ENCODE measurements at places on chromosomes 13 and 19. TPM values are rescaled to one million over a fixed set of nuclear protein-coding genes. Genes with fewer than 3 reads are reported as not detected.

DNA sequence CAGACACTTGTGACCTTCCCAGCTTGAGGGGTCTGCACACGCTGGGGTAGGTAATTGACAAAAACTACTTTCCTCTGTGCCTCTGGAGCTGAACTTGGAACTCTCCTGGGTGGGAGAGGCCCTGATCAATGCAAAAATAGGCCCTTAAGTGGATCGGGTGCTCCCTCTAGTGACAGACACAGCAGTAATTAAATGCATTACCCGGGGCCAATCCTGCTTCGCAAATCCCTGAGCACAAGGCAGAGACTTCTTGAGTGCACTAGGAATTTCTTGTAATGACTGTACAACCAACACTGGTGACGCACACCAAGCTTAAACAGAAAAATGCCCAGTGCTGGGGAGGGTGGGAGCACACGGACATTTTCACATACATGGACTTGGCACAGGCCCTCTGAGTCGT is 10.6 kb upstream of the UBE2S start:
- H3K27me3 ChIP-seq, result 0 out of 2 replicates have a peak, but pooled peaks cover 5% of the 10 kb centered on the region
- DNase-seq, result peak; percentile 95
- H3K4me1 ChIP-seq, result no peaks in the 10 kb centered on the region
- H3K4me3 ChIP-seq, result no peak overlapping the region
- H3K36me3 ChIP-seq, result no peaks in the 10 kb centered on the region
- no peak overlapping the region for H3K27ac ChIP-seq

DNA sequence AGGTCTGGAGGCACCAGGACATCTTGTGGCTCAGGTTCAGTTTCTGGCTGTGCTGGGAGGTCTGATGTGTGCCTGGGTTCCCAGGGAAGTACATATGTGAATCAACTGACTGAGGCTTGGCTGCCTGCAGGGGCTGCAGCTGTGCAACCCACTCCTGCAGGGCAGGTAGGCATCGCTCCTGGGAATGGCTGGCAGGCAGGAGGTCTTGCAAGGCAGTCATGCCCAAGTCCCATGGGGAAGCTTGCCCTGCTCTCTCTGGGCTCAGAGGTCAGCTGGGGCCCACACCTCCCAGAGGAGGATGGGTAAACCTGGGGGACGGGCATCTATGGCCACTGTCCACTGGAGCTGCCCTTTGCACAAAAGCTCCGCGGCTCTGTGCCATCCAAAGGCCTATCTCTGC is 1141.8 kb downstream of the SLITRK1 start:
- no peak for DNase-seq
- H3K27me3 ChIP-seq, result no peaks in the 10 kb centered on the region
- H3K4me3 ChIP-seq, result no peak overlapping the region
- H3K36me3 ChIP-seq, result no peaks in the 10 kb centered on the region
- H3K4me1 ChIP-seq, result no peaks in the 10 kb centered on the region

DNA sequence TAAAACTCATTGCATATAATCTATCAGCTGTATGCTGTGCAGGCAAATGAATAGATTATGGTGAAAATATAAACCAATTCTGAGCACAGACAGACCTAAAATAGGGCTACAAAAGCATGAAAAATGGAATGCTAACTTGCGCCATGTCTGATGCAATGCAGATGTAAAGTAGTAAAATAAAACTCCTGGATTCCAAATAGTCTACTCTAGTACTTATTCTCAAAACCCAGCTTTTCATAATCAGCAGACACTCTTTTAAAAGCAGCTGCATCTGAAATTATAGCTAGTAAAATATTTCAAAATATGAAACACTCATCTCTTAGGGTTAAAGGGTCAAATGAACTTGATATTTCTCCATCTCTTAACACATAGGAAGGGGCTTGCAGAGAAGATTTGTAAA is 4.7 kb upstream of the POMP start:
- no peaks in the 10 kb centered on the region for H3K36me3 ChIP-seq
- no peak overlapping the region for H3K4me3 ChIP-seq
- no peaks in the 10 kb centered on the region for H3K27me3 ChIP-seq

DNA sequence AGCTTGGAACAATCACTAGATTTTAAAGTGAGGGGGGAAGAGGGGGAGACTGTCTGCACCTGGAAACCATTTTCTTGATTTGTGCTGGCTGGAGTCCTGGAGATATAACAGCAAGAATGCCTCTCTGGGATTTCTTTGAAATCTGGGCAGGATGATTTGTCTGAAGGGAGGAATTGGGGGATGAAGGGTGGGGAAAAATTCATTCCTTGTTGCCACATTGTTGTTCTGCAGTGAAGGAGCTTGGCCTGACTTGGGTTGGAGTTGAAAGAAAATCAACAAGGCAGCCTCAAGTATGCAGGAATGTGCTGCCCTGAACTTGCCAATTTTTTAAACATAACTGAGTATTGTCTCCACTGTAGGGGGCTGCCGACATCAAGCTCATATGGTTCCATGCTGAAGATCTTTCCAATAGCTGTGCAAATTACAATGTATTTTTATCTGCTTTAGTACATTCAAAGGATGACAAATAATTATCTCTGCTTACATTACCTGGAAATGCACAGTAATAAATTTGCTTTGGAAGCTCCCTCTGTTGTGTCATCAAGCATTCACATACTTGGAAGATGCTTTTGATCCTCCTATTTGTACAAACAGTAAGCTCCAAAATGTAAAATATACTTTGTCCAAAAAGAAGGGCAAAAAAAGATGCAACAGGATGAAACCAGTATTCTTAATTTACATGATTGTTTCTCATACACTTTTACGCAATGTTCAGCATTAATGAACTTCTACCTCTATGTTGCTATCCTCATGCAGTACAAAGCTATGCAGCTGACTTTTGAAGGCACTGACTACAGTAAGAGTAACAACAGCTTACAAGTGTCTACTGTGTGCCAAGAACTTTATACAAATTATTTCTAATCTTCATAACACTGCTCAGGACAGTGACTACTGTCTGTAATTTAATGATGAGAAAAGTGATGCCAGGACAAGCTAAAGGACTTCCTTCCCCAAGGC is 627.9 kb upstream of the KLF12 start:
- no peaks in the 10 kb centered on the region for H3K36me3 ChIP-seq
- H3K27me3 ChIP-seq, result no peaks in the 10 kb centered on the region
- DNase-seq, result peak; percentile 38
- H3K4me3 ChIP-seq, result no peak overlapping the region
- peaks cover 19% of the 10 kb centered on the region for H3K4me1 ChIP-seq

GRCh38 chr13:21139374-21139773 is 37.0 kb downstream of the SKA3 start:
- no peaks in the 10 kb centered on the region for H3K27me3 ChIP-seq
- peak overlapping the region; percentile 93 for H3K4me3 ChIP-seq
- peak overlapping the region; percentile 89 for H3K27ac ChIP-seq
- H3K36me3 ChIP-seq, result peaks cover 17% of the 10 kb centered on the region
- no peak for DNase-seq

- H3K4me3 ChIP-seq, result no peak overlapping the region
- peak; percentile 26 for DNase-seq
- H3K27me3 ChIP-seq, result peaks cover 80% of the 10 kb centered on the region
Measured at GRCh38 chr19:1774989-1775772, 21.9 kb downstream of the ONECUT3 start.

The FXYD3 gene
- not detected for polyA plus RNA-seq

- H3K27me3 ChIP-seq, result peaks cover 37% of the 10 kb centered on the region
- no peaks in the 10 kb centered on the region for H3K36me3 ChIP-seq
- H3K27ac ChIP-seq, result no peak overlapping the region
- H3K4me3 ChIP-seq, result peak overlapping the region; percentile 41
- no peaks in the 10 kb centered on the region for H3K4me1 ChIP-seq
Measured at GRCh38 chr19:30686176-30686820, 314.1 kb downstream of the ZNF536 start.

The POSTN gene
- polyA plus RNA-seq, result 233 TPM

DNA sequence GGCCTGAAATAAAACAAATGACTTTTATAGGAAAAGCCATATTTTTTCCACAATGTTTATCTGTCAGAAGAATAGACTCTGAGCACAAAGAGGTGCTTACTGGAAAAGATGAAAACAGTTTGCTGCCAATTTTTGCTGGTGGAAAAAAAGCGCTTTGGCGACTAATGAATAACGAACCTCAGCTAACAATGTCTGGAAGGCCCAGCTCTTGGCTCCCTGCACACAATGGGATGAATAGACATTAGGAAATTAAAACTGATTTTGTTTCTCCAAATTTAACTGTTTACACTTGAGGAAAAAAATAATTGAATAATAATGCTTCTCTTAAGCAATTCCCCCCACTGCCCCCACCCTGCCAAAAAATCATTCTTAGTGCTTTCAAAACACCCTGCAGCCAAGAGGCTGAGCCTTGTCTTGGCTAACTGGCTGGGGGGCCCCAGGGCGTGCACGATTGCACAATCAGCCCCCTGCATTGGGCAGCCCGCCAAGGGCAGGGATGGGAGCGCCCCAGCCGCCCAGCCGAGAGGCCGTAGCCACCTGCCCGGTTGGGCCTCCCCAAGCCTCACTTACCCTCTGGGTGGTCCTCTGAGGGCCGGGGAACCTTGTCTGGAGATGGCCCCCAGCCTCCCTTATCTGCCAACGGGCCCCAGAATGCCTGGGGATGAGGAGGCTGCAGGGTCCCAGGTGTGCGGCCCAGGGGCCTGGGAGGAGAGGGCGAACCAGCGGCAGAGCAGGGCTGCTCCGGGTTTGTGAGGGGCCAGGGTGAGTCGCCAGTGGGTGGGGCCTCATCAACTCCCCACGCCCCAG is 16.8 kb downstream of the CEBPG start:
- H3K27me3 ChIP-seq, result no peaks in the 10 kb centered on the region
- H3K27ac ChIP-seq, result no peak overlapping the region
- H3K4me3 ChIP-seq, result no peak overlapping the region
- DNase-seq, result no peak
- H3K4me1 ChIP-seq, result peaks cover 27% of the 10 kb centered on the region
- no peaks in the 10 kb centered on the region for H3K36me3 ChIP-seq
